Omental fat pad (tissue), 4 donors: ENCODE measurements at places on chromosomes 3 and 15. TPM values are rescaled to one million over a fixed set of nuclear protein-coding genes. Genes with fewer than 3 reads are reported as not detected.

PSTPIP1 gene
- 11.9 TPM for total RNA-seq

KIF15 gene
- total RNA-seq = 0.44 TPM

FBXW12 gene
- total RNA-seq = not detected

ALG3 gene
- 56.6 TPM for total RNA-seq

FMN1 gene
- total RNA-seq = 29.3 TPM

AGTR1 gene
- total RNA-seq = 35.2 TPM
